ENCODE measurements at places on chromosomes 13 and 19.

DNA sequence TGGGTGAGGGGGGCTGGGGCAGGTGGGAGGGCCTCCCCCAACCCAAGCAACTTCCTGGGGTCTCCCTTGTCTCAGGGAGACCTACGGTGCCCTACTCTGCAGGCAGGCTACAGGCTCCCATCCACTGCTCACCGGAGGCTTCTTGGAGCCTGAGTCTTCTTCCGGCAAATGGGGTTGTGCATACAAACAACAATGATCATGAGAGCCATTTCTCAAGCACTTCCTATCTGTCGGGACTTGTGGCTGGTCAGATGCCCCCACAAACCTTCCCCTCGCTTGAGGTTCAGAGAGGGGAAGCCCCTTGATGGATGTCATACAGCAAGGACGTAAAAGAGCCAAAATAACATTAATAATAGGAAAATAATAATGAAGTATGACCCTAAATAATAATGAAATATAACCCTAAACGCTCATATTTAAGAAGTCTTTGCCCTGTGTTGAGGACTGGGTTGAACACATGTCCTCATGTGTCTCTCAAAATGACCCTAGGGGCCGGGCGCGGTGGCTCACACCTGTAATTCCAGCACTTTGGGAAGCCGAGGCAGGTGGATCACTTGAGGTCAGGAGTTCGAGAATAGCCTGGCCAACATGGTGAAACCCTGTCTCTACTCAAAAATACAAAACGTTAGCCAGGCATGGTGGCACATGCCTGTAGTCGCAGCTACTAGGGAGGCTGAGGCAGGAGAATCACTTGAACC, 727 bp downstream of the CD37 start:
- peak; percentile 23 for DNase-seq

DNA sequence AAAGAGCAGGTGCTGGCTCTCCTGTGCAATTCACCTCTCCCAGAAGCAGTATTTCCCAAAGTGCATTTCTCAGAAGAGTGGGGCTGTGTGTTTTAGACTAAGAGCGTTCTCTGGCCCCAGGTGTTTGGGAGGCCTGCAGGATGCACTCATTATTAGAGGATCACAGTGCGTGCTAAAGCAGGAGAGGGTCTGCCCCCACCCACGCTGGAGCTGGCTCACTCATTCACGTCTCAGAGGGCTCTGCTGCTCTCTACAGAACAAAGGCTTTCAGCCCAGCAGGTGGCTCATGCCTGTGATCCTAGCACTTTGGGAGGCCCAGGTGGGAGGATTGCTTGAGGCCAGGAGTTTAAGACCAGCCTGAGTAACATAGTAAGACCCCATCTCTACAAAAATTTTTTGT, 756.7 kb downstream of the UQCRFS1 start:
- DNase-seq, result no peak

DNA sequence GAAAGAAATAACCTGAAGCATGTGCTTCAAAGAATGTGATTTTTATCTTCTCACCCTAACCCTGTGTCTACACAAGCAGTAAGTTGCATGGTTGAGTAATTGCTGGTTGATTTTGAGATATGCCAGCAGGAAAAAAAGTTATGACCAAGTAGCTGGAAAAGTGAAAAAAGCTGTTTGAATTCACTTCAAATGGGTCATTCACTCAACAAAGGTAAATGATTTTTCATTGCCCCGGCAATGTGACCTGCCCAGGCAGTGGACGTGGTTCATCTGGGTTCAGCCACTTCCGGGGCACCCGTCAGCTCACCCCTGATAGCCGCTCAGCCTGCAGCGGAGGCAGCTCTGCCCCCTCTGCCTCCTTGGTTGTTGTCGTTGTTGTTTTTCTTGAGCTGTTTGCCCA, 18.5 kb downstream of the TNFRSF19 start:
- DNase-seq, result no peak

DNA sequence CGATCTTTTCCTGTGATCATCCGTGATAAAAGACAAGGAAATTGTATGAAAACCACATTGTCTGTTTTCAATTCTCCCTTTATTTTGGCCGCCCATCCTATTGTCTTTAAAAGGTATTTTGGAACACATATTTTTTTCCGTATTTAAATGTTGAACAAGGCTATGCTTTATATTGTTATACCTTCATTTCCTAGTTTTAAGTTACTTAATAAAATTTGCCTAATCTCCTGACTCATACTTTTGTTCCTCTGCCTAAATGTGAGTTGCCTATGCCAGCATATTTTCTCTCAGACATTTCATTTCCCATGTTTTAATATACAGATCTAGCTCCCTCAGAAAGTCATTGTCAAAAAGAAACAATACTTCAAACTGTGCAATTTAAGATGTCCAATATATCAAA, 104.2 kb downstream of the SLITRK6 start:
- DNase-seq, result no peak

DNA sequence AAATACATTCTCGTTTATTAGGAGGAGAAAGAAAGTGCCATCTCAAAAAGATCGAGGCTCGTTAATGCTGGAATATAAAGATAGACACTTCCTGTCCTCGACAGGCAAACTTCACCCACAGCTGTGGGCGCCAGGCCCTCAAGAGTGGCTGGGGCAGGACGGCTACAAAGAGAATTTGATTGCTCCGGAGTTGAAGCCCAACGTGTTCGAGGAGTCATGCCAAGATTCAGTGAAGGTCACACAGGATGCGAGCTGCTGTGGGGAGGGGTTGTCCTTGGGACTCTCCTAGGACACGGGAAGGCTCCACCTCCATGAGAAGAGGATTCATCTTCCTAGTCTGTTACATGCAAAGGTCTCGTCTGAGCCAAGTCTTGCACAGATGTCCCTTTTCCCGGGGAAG, 16.3 kb upstream of the PTPRS start:
- no peak for DNase-seq

DNA sequence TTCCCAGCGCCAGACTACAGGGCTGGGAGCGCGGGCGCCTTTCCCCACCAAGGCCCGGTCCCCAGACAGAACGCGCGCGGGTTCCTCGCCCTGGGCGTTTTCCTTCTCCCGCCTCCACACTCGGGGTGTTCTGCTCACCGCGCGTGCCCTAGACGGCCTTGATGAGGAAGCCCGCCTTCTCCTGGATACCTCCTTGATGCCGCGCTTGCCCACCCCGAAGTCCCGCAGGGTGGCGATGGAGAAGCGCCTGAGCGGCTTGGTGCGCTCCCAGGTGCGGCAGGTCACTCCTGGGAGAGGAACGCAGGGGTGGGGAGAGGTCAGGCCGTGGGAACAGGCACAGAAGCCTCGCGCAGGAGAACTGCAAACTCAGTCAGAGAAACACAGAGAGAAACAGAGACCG, 34.8 kb downstream of the CYP2B6 start:
- no peak for DNase-seq
